ENCODE measurements at places on chromosomes 3 and 15.

GRCh38 chr15:44918136-44918535 lies 38.4 kb upstream of the TERB2 start:
- no peak for DNase-seq

DNA sequence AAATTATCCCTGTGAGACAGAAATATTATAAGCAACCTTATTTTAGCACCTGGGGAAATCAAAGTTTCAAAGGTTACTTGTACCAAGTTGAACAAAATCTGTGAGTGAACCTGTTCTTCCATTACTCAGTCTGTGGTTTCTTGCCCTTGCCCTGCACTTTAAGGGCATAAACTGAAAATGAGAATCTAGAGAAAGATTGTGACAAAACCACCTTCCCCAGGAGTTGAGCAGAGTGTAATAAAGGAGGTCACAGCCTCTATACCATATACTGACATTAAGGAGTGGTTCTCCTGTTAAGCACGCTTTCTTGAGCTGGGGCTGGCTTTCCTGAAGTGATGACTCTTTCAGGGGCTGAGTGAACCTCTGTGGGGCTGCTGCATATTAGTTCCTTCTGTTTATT lies 143.4 kb downstream of the PDCD6IP start:
- DNase-seq, result no peak

DNA sequence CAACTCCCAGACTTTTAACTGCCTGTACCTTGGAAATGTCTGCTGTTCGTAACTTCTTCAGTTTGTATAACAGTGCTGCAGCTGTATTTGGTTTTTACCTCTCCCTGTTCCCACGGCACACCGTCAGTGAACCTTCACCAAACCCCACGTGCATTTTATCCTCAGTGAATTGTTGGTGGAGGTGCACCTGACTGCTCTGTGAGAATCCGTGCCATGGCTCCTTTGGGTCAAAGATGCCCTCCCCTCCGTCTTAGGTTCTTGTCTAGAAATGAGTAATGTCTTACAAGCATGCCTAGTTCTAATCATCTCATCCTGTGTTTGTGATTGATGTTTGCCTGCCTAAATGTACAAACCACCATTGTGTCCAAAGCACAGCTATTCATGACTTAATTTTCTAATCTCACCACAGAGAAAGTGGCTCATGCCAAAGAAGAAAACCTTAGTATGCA lies 28.2 kb downstream of the TPM1 start:
- DNase-seq, result no peak

DNA sequence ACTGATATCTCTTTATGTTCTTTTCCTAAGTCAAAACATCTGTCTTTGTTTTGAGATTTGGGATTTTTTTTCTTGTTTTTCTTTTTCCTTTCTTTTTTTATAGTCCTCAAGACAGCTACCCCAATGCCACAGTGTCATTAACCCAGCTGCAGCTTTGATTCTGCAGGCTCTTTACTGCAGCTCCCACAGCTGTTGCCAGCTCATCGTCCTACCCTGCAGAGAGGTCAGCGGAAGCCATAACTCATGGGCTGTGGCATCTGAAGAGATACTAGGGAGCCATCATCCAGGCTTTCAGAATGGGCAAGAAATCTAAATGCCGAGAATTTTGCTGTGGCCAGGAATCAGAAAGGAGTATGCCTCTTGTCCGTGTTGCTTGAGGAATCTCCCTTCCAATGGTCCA lies 44.3 kb upstream of the SLC24A5 start:
- DNase-seq, result no peak

DNA sequence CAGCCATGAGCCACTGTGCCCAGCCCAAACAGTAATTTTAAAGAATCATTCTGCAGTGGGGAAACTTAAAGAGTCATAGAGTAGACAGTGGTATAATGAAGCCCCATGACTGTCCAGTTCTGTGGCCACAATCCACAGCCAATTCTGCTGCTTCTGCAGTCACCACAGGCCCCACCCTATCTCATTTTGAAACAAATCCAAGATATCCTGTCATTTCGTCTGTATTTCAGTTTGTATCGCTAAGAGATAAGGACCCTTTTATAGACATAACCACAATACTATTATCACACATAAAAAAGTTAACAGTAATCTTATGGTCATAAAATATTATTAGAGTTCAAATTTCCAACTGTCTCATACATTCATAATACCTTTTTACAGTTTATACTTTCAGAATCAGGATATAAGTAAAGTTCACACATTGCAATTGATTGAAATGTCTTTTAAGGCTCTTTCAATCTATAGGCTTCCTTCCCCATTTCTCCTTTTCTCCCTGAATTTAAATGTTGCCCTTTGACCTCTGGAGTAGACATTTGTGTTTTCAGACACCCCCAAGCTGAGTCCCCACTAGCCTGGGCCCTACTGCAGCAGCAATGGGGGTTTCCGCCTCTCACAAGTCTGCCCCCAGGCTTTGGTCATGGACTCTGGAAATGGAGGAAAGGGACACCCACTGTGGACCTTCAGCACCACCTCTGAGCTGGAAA lies 4.2 kb upstream of the NUP210 start:
- DNase-seq, result no peak

- DNase-seq, result no peak
Observed at GRCh38 chr3:14336749-14337598, 65.4 kb upstream of the SLC6A6 start.

- no peak for DNase-seq
Observed at GRCh38 chr3:43018246-43018645, 39.1 kb downstream of the GASK1A start.

DNA sequence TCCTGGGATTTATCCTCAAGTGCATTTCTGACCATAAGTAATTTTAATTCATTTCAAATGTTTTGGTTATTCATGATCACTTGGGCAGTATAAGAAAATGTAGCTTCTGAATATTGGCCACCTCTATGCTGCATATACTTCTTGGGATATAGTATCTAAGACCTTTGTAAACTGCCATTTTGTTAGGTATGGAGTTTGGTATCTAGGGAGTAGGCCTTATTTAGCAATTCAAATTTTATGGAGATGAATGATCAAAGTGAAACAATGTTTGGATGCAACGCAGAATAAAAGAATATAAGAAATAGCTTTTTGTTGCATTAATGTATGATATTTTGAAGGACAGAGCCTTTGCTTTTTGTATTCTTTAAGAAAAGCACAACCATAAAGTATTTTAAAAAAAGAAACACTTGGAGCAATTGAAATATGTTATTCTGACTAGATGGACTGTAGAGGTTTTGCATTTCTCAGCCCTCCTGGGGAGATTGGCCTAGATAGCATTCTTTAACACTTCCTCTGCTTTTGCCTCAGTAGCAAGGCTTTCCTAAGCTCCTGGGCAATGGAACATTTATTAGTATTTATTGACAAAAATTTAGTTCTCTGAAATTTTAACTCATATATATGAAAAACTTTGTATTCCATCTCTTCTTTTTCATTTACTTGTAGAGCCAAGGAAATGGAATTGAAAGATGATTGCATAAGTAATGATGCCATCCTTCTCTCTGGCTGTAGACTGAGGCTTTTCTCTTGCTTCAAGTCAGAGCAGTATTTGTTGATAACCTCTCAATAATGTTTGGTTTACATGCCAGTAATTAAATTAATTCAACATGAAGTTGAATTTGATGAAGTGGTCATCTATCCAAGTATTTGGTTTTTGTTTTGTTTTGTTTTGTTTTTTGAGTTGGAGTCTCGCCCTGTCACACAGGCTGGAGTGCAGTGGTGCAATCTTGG lies 61.8 kb upstream of the UTS2B start:
- DNase-seq, result no peak

GRCh38 chr15:38696790-38697495 lies 132.3 kb upstream of the RASGRP1 start:
- no peak for DNase-seq

DNA sequence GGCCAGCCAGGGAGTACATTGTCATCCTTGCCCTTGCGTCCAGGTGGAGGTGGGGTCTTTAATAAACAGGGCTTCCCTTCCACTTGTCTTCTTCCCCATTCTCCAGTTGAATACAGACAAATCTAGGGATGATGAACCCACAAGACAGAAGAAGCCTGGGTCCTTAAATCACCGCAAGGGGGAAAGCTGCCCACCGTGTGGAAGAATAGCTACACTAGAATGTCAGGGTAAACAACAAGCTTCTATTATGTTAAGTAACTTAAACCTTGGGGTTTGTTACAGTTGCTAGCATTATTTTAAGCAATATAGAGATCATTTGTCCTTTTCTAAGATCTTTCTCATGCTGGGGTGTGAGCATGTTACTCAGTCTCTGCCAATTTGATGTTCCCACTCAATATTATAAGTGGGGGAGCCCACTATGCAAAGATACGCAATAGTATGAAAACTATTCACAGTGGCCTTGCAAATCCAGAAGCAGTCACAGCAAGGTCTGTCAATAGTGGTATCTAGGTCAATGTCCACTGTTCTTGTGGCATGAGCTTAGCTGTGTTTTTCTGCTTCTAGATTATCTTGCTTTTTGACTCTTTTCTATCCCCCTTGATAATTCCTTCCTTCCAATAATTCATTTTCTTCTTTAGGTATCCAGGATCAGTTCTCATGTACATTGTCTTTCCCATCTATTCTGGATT lies 12.0 kb upstream of the PCCB start:
- no peak for DNase-seq

DNA sequence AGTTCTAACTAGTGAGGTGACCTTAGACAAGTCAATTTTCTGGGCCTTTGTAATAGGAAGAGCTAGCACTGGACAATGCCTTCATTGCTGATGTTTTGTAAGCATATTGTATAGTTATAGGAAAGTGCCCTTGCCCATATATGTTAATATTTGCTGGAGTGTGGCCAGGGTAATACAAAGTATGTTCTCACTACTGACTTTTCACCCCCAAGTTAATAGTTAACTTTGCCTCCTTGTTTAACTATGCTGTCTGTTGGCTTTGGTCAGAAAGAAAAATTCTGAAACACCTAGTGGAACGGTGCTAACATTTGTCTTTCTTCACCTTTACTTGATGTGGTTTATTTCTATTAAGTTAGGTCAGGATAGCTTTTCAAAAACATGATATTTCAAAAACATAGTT lies 287.4 kb upstream of the CTNNB1 start:
- DNase-seq, result no peak

GRCh38 chr3:15623535-15624440 lies 22.2 kb downstream of the BTD start:
- DNase-seq, result no peak

DNA sequence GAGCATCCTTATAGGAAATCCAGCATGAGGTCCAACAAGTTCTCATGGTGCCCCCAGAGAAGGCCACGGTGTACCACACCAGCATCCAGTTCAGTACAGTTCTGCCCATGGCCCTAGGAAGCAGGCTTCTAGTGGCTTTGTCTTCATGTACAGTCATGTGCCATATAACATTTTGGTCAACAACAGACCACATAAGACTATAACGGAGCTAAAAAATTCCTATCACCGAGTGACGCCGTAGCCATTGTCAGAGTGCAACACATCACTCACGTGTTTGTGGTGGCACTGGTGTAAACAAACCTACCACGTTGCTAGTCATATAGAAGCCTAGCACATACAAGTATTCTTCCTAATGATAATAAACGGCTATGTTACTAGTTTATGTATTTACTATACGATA lies 209.0 kb downstream of the ARRDC4 start:
- no peak for DNase-seq

DNA sequence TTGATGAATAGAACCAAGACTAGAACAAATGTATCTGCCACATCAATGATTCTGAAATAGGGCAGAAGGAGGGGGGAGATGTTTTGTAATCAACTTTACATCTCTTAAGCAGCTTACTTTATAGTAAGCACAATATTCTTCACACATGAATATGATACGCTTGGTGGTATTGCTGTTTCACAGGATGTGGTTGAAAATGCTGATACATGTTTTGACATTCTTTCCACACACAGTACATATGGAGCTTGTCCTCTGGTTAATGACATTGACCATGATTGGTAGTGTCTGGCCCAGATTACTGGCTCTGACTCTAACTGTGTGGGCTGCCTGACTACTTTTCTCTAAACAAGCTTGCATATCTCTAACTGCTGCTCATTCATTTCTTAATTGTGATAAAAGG lies 168.9 kb downstream of the KLHL25 start:
- DNase-seq, result peak; percentile 19

DNA sequence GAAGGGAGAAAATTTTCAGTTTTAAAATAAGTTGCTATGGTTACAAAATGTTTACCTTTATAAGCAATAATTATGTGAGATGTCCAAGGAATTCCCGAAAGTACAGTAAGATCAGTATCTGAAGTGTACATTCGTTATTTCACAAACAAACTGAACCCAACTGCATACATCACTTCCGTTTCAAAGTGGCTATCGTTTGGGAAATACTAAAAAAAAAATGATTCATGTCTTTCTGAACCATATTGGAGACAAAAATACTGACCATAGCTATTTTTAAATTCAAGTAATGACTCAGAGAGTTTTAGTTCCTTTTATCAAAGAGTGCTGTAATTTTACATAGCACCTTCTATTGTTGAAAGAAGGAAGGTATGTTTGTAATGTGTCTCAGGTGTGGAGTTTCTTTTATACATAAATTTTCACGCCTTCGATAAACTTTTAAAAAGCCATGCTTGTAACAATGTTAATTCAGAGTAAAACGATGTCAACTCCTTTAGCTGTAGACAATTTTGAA lies 8.0 kb upstream of the ANKRD28 start:
- DNase-seq, result no peak

DNA sequence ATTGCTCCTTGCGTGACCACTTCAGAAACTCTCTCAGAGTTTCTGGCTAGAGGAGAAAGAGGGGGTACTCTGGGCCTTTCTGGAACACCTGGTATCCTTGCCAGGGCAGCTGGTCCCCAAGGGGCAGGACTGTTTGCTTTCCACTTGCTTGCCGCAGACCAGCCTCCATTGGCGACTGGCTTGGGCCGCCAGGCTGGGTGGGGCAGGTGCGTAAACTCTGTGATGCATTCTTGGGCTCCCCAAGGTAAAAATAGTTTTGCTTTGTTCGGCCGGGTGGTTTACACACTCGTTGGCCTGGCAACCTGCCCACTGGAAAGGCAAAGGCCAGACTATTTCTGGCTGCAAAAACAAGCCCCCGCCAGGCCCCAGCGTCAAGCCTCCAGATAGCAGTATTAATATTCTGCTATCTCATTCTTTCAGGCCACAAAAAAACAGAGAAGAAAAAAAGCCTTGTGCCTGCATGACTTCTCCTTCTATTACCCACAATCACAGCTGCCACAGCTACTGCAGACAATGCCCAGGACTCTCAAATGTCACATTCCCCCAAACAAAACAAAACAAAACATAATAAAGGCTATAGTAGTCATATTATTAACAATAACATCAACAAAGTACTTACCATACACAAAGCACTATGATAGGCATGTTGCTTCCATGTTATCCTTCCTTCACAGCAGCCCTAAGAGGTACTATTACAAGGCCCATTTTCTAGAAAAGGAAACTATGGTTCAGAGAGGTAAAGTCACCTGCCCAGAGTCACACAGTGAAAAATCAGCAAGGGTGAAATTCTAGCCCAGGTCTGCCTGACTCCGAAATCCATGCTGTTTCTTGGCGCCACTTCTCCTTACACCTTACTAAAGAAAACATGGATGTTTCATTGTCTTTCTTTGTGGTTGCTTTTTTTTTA lies 14.0 kb upstream of the SSUH2 start:
- no peak for DNase-seq

DNA sequence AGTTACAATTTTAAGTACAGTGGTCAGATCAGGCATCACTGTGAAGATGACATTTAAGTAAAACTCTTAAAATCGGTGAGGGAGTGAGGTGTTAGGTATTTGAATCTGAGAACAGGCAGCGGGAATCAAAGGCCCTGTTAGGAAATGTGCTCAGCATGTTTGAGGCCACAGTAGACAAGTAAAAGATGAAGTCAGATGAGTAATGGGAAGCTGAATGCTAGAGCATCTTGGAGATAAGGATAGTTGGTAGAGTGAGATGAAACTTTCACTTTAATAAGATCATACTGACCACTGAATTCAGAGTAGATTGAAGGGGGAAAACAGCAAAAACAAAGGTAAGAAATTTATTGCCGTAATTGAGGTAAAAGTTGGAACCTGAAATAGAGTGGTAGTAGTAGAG lies 61.6 kb downstream of the DCBLD2 start:
- DNase-seq, result no peak
